ENCODE measurements at places on chromosomes 11 and 22.

GRCh38 chr11:80993536-80993935 is 1552.7 kb upstream of the TENM4 start:
- DNase-seq = no peak

DNA sequence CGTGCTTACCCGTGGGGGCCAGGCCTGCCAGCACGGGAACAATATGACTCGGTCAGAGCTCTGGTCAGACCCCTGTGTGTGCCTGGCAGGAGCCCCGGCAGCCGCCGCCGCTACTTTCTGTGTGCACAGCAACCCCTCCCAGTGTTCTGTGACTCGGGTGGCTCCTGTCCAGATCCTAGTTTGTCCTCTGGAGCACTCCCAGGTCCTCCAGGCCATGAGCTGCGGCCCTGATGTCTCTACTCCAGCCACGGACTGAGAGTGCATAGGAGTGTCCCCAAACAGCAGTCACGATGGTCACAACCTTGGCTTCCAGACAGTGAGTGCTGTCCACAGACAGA is 3.2 kb downstream of the NDUFS8 start:
- DNase-seq = no peak

DNA sequence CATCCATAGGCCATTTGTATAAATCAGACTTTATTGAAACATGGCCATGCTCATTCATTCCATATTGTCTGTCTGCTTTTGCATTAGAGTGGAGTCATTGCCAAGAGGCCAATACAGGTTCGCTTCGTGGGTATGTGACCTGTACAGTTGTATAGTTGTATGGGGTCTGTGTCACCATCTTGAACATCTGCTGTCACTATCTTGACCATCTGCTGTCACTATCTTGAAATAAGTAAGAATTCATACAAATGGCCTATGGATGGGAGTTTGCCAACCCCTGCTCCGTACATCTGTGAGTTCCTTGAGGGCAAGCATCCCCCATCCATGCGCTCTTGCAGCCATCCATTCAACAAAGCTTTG is 44.4 kb upstream of the ANO1 start:
- DNase-seq = no peak

GRCh38 chr11:7606496-7606895 is 66.8 kb downstream of the CYB5R2 start:
- no peak for DNase-seq

GRCh38 chr22:38191731-38192474 is 9.9 kb upstream of the MAFF start:
- no peak for DNase-seq

DNA sequence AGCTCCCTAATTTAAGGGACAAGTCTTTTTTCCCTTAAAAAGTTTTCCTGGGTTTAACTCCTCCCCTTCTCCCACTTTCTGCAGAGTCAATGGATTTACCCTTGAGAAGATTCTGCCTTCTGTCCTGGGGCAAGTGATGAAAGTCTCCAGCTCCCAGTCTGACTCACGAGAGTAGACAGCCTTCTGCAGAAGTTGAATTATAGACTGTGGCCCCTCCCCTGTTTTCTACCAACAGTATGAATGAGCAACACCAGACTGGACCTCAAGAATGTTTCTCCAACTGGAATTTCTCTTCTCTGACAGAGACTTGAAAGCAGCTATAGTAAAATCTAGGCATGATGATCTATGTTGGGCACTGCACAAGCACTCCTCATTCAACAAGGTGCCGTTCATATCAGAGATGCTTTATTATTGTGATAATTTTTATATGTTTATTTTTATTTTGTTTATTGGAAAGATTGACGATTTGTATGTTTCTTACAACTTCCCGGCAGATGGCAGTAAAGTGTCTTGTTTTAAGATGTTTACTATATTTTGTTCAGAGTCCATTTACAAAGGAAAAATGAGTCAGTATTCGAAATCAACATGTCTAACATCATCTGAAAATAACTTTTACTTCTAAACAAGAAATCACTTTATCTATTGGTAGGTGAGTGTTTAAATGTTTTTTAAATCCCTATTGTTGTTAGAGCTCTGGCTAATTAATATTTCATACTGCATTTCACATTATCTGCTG is 56.6 kb downstream of the LMO2 start:
- DNase-seq = no peak

- DNase-seq = no peak
Observed at GRCh38 chr11:30006876-30007275, 10.0 kb downstream of the KCNA4 start.

- DNase-seq = no peak
Observed at GRCh38 chr22:23754980-23755636, 883 bp upstream of the VPREB3 start.

- no peak for DNase-seq
Observed at GRCh38 chr11:77401486-77402217, 72.2 kb downstream of the PAK1 start.

DNA sequence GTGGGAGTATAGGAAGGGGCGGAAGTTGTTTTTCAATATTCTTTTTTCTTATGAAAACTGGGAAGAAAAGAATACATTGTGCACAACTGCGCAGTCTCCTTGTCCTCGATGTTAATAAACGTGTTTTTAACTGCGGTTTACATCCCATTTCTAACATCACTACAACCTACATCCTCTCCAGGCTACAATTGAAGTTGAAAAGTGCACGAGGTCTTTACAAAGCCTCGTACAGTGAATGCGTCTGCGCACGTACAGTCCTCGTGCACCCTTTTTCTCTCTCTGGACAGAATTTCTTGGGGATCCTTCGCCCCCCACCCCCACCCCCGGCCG is 102.4 kb downstream of the WT1 start:
- no peak for DNase-seq

DNA sequence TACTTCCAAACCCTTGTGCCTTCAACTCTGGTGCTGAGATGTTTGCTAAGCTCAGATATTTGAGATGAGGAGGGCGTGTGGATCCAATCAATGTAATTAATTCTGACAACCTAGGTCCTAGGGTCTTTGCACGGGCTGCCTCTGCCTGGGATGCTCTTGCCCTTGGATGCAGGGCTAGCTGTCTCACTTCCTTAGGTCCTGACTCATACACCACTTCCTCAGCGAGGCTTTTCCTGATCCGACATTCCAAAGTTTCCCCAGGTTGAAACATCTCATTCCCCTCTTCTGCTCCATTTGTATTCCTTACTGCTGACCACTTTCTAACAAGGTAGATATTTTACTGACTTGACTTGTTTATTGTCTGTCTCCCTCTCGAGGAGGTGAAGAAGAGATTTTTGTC is 43.0 kb upstream of the NTM start:
- no peak for DNase-seq

GRCh38 chr11:1864231-1864630 is 11.3 kb downstream of the LSP1 start:
- DNase-seq = no peak

- no peak for DNase-seq
Observed at GRCh38 chr11:12377106-12377823, at the start of gene PARVA. Gene PARVA (plus strand): TSS chr11:12377571. CDS start chr11:12377648, 77 bp downstream.

DNA sequence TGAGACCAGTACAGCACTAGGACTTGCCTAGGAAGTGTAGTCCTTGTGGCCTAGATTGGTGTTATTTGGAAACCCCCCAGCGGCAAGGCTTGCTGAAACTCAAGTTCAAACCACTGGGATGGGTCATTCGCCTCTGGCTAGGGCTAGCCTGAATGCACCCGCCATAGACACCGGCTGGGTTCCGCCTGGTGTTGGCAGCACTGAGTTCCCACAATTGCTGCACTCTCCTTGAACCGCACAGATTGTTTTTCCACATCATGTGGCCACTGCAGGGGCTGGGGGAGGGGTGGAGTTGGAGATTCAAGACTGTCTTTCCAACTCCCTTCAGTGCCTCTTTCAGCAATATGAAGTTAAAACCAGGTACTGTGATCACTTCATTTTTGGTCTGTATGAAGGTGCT is 43.1 kb downstream of the CCDC73 start:
- DNase-seq = no peak

DNA sequence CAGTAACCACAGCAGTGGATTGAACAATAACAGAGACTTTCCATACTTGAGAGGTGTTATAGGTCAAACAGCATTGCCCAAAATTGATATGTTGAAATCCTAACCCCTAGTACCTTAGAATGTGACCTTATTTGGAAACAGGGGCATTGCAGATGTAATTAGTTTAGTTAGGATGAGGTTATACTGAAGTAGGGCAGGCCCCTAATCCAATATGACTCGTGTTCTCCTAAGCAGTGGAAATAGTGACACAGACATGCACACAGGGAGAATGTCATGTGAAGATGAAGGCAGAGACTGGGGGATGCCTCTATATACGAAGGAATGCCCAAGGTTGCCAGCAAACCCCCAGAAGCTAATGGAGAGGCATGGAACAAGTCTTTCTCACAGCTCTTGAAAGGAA is 270.5 kb downstream of the TENM4 start:
- DNase-seq = no peak

- DNase-seq = no peak
Observed at GRCh38 chr11:7581021-7581590, 67.3 kb downstream of the PPFIBP2 start.

DNA sequence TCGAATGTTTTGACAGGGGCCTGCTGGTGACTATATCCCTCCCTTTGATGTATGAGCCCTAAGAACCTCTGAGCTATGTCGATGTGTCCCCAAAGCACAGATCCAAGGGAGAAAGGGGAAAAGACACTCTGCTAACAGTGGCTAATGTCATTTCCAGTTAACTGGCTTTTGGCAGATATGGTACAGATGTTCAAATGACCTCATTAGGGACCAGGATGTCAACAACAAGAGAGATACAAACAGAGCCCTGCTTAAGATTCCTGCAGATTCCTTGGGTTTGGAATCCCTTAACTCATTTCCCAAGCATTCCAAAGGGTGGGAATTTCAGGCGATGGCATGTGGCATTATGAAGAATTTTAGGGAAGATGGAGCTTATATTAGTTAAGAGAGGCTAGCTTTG is 517.3 kb downstream of the SOX6 start:
- DNase-seq = no peak

DNA sequence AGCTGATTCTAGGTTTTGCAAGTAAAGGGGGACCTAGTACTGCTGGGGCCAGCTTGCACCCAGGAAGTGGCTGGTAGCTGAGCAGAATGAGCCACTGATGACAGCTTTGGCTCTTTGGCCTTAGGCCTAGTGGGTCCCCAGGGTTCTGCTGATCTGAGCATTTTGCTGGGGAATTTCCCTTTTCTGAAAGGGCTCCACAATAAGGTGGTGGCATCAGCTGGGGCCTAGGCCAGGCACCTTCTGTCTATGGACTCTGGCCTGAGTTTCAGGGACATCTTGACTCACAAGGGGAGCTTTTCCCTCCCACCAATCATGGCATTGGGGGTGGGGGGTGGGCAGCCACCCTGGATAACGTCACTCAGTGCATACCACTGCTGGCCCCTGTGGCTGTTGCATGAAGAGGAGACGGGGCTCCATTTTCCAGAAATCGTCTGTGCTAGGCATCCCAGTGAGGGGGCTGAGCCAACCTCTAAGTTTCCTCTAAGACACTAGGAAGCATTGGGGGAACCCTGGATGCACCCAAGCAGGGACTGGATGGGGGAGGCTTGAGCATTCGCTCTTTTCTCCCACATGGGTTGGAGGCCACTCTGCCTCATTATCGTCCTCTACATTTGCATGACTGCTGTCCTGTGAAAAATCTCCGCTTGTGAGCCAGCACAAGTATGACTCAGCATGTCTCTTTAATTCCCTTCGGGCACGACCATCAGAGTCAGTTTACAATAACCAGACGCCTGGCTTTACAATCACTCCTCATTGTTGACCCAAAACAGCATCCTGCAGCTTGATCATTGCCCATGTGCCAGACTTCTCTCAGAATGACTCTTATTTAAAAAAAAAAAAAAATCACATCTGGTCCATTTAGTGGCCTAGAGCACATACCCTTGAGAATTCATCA is 145.0 kb upstream of the THY1 start:
- DNase-seq = no peak

- no peak for DNase-seq
Observed at GRCh38 chr22:49197986-49198704, 629.5 kb downstream of the BRD1 start.
